ENCODE measurements at places on chromosomes 11 and 22. TPM values are rescaled to one million over a fixed set of nuclear protein-coding genes. Genes with fewer than 3 reads are reported as not detected.
A peak's percentile ranks its signal among the peaks of the same experiment; 100 is the strongest.

- no peak for DNase-seq
These were observed 28.6 kb upstream of the ATXN10 start for GRCh38 chr22:45642986-45643385.

DNA sequence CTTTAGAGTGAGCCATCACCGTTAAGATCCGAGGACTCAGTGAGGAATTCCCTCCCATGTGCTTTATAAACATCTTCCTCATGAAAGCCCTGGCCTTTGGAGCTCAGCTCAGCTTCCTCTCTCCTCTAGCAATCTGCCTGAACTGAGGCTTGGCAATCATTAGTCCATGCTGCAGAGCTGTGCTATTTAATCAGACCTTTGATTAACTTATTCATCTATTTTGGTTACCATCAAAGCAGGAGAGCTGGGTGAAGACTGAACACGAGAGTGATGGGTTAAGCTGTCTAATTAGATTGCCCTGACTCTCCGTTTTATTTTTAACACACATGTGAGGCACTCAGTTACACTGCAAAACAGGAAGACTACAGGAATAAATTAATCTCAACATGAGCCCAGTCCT is 351.3 kb downstream of the LARGE1 start:
- no peak for DNase-seq

DNA sequence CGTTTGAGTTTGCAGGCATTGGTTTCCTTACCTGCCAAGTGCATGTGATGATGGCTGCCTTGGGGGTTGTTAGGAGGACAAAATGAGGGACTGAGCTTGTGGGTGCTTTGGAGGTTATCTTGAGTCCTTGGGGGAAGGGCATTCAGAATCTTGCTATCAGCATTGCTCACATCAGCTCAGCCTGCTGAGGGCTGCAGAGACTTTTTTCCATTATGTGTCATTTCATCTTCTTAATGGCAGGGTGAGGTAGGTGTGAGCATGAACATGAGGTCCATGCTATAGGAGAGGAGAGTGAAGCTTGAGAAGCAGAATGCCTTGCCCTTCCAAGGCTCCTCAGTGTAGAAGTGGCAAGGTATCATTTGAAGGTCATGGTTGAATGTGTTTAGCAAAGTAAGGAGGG is 112.3 kb downstream of the MIAT start:
- DNase-seq: no peak

The KRTAP5-9 gene
- polyA plus RNA-seq: 1.5 TPM

DNA sequence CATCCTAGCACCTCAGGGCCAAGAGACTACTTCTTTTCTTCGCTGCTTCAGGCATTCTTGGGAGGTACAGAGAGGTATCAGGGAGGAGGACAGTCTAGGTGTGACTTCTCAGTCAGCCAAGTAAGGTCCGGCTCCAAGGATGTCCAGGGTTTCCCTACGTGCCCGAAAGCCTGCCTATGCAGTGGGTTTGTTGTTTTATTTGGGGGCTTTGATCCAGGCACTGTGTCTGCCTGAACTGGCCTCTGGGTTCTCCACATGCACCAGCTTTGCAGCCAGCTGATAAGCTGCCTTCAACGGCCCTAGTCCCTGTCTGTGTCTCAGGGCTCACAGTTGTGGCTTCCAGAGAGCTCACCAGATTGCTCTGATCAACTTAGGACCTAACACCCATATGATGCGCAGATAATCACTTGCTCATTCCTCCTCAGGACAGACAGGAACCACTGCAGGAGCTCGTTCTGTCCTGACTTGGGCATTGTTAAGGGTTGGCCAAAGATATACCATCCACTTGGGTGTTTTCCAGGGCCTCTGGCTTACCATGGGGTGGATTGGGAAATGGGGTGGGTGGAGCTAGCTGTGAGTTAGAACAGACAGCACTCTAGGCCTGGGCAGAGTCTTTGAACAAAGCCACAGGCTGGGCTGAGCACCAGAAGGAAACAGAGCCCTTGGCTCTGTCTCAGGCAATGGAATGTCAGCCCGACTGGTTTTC is 45.5 kb upstream of the CRYBB3 start:
- no peak for DNase-seq

GRCh38 chr22:32801537-32802236 is at the start of gene TIMP3:
Gene TIMP3, plus strand, starts transcription at chr22:32801705. Its CDS starts 297 bp downstream, at chr22:32802002.
- DNase-seq: peak; percentile 91

The GATD1 gene
- 64.3 TPM for polyA plus RNA-seq
